Mononuclear cell (primary cell): ENCODE measurements at places on chromosomes 1 and 21. TPM values are rescaled to one million over a fixed set of nuclear protein-coding genes. Genes with fewer than 3 reads are reported as not detected.

Gene CAMSAP2
- 2.7 TPM for total RNA-seq

Gene PIGR
- not detected for total RNA-seq

Gene FAM163A
- total RNA-seq: 0.21 TPM

Gene F11R
- 37.7 TPM for total RNA-seq

Gene ZBTB17
- 40.0 TPM for total RNA-seq

Gene ARL8A
- total RNA-seq: 63.6 TPM

Gene ZNF687
- 45.5 TPM for total RNA-seq

Gene CBS
- not detected for total RNA-seq
